Tibial artery (tissue), 4 donors: ENCODE measurements at places on chromosomes 12 and 14.

GRCh38 chr14:99214701-99215100, 57.3 kb downstream of the BCL11B start:
- H3K4me3 ChIP-seq = no peak overlapping the region
- H3K27me3 ChIP-seq = peaks cover 9% of the 10 kb centered on the region
- H3K36me3 ChIP-seq = no peaks in the 10 kb centered on the region
- H3K27ac ChIP-seq = no peak overlapping the region
- no peak for DNase-seq

GRCh38 chr12:43167691-43168090, 384.3 kb downstream of the ADAMTS20 start:
- no peaks in the 10 kb centered on the region for H3K27me3 ChIP-seq
- DNase-seq = no peak
- H3K27ac ChIP-seq = no peak overlapping the region
- H3K4me1 ChIP-seq = no peaks in the 10 kb centered on the region
- no peak overlapping the region for H3K4me3 ChIP-seq
- H3K36me3 ChIP-seq = no peaks in the 10 kb centered on the region

DNA sequence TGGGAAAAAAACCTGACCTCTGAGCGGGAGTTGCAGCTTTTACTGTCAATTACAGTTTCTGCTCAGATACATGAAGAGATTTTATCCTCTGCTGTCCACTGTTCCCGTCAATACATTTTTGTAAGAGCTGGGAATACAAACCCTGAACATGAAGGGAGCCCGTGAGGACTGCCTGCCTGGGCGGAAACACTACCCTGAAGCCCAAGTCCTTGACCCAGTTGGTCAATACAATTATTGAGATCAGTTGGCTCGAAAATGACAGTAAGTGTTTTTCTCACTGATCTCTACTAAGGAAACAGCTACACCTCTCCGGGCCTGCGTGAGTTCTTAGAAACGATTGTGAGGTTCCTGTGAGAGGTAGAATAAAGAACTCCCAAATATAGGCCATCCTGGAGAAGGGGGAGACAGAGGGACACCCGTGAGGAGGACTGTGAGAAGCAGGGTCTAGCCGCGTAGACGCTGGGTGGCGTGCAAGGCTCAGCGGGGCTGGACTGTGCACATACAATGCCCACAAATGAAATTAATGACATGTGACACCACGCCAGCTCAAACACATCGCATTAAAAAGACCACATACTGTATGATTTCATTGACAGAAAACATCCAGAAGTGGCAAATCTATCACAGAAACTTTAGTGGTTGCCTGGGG, 509.5 kb downstream of the TMEM132D start:
- no peaks in the 10 kb centered on the region for H3K27me3 ChIP-seq
- no peak for DNase-seq
- no peak overlapping the region for H3K4me3 ChIP-seq
- H3K4me1 ChIP-seq = no peaks in the 10 kb centered on the region
- no peak overlapping the region for H3K27ac ChIP-seq

DNA sequence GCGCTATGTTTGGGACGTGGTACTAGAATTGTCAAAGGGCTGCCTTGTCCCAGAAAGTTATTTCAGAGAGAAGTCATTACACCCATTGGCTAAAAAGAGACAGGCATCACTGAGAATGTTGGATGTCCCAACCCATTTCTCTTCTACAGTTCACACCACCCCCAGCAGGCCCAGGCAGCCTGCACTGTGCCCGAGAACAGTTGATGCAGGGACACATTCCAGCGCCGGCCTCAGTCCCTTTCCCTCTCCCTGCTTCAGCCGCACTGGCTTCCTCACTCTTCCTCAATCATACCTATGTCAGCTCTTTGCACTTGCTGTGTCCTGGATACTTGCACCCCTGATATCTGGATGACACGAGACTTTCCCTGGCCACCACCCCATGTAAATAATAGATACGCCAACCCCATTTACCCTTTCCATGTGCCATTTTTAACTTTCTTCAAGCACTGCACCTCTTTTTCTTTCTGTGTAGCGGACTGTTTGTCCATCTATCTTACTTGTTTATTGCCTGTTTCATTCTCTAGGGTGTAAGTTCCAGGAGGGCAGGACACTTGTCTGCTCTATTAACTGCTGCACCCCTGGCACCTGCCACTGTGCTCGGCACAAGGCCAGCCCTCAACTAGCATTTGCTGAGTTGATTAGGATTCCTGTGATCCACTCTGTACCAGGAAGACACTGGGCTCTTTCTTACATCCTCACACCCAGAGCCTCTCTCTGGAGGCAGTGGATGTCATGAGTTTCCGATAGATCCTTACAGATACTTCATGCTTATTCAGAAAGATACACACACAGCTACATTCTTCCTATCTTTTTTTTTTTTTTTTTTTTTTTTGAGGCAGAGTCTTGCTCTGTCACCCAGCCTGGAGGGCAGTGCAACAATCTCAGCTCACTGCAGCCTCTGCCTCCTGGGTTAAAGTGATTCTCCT, 76.6 kb upstream of the CEP83 start:
- H3K27ac ChIP-seq = no peak overlapping the region
- no peak overlapping the region for H3K4me3 ChIP-seq
- no peak for DNase-seq
- no peaks in the 10 kb centered on the region for H3K36me3 ChIP-seq
- no peaks in the 10 kb centered on the region for H3K4me1 ChIP-seq

DNA sequence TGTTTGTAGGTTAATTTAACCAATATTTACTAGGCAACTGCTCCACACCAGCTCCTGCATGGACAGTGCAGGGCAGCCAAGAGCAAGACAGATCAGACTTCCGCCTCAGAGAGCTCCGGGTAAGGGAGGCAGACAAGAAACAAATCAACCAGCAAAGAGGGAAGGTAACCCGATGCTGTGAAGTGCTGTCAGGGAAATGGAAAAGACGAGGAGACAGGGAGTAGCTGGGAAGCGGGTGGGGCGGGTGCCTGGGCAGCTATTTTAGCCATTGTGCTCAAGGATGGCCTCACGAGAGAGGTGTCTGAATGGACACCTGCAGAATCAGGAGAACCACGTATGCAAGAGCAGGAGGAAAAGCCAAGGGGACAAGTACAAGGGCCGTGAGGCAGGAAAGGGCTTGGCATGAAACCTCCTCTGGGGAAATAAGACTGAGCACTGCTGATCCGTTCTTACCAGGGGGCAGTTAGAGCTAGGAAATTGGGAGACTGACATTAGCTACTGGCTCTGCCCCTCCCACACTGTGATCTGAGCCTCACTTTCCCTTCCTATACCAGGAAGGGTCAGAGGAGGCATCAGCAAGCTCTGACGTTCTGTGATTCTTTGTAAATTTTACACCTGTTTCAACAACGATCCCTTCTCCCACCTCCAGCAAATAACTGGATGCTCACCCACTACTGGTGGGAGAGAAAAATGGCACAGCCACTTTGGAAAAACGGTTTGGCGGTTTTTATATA, 6.5 kb upstream of the TMEM119 start:
- peaks cover 12% of the 10 kb centered on the region for H3K27me3 ChIP-seq
- H3K4me1 ChIP-seq = peaks cover 2% of the 10 kb centered on the region
- no peaks in the 10 kb centered on the region for H3K36me3 ChIP-seq
- no peak overlapping the region for H3K4me3 ChIP-seq
- H3K27ac ChIP-seq = no peak overlapping the region
- DNase-seq = no peak

GRCh38 chr12:93880853-93881522, 203.8 kb downstream of the CRADD start:
- H3K27me3 ChIP-seq = no peaks in the 10 kb centered on the region
- no peak overlapping the region for H3K27ac ChIP-seq
- no peaks in the 10 kb centered on the region for H3K4me1 ChIP-seq
- no peak for DNase-seq

GRCh38 chr12:131445795-131446194, 265.1 kb upstream of the SFSWAP start:
- no peaks in the 10 kb centered on the region for H3K36me3 ChIP-seq
- no peaks in the 10 kb centered on the region for H3K4me1 ChIP-seq
- no peak for DNase-seq
- peaks cover 16% of the 10 kb centered on the region for H3K27me3 ChIP-seq
- H3K4me3 ChIP-seq = no peak overlapping the region

- H3K4me3 ChIP-seq = no peak overlapping the region
- no peak overlapping the region for H3K27ac ChIP-seq
- no peaks in the 10 kb centered on the region for H3K36me3 ChIP-seq
- no peak for DNase-seq
- no peaks in the 10 kb centered on the region for H3K4me1 ChIP-seq
- H3K27me3 ChIP-seq = no peaks in the 10 kb centered on the region
These were observed 68.5 kb downstream of the BHLHE41 start for GRCh38 chr12:26056335-26056734.

DNA sequence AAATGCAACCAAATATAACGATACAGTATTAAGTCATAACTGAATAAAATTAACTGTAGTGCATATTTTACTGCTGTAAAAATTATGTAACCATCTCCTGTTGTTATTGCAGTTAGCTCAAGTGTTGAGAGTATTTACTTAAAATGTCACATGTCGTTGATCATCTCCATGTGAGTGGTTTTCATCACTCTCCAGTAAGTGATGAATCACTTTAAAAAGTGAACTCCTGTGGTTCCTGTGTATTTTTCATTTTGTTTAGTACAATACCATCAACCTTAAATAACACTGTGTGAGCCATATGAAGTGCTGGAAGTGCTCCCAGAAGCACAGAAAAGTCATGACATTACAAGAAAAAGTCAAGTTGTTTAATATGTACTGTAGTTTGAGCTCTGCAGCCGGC, 104.7 kb upstream of the SLCO1B1 start:
- no peak for DNase-seq
- H3K27ac ChIP-seq = no peak overlapping the region
- no peak overlapping the region for H3K4me3 ChIP-seq
- H3K36me3 ChIP-seq = no peaks in the 10 kb centered on the region
- no peaks in the 10 kb centered on the region for H3K27me3 ChIP-seq

- H3K27me3 ChIP-seq = no peaks in the 10 kb centered on the region
- no peaks in the 10 kb centered on the region for H3K4me1 ChIP-seq
- H3K27ac ChIP-seq = peak overlapping the region; percentile 21
- DNase-seq = no peak
- H3K36me3 ChIP-seq = no peaks in the 10 kb centered on the region
These were observed 394.1 kb downstream of the C12orf75 start for GRCh38 chr12:105724641-105725040.

DNA sequence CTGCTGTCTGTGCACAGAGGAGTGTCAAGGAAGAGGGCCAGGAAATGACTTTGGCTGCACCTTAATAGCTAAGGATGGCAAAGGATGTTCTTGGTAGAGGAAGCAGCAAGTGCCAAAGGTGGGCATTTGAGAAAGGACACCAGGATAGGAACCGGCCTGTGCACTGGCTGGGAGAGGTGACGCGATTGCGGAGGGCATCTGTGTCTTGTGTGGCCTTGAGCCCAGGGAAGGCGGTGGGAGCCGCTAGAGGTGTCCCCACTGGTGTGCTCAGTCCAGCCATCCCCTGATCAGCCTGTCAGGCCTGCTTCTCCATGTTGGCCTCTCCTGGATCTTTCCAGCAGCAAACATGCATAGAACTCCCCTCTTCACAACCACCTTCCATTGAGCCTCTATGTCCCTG, 30.2 kb downstream of the PAPLN start:
- DNase-seq = no peak
- H3K27ac ChIP-seq = no peak overlapping the region
- H3K4me1 ChIP-seq = peaks cover 10% of the 10 kb centered on the region
- H3K4me3 ChIP-seq = no peak overlapping the region

- H3K36me3 ChIP-seq = peaks cover 48% of the 10 kb centered on the region
- H3K4me1 ChIP-seq = no peaks in the 10 kb centered on the region
- DNase-seq = no peak
- no peak overlapping the region for H3K27ac ChIP-seq
- H3K4me3 ChIP-seq = no peak overlapping the region
These were observed 34.9 kb downstream of the GNS start for GRCh38 chr12:64724201-64724745.

GRCh38 chr14:79281244-79282152, 929.8 kb downstream of the DIO2 start:
- no peaks in the 10 kb centered on the region for H3K4me1 ChIP-seq
- no peak overlapping the region for H3K27ac ChIP-seq
- H3K27me3 ChIP-seq = no peaks in the 10 kb centered on the region
- no peaks in the 10 kb centered on the region for H3K36me3 ChIP-seq
- DNase-seq = no peak
- peak overlapping the region; percentile 59 for H3K4me3 ChIP-seq

DNA sequence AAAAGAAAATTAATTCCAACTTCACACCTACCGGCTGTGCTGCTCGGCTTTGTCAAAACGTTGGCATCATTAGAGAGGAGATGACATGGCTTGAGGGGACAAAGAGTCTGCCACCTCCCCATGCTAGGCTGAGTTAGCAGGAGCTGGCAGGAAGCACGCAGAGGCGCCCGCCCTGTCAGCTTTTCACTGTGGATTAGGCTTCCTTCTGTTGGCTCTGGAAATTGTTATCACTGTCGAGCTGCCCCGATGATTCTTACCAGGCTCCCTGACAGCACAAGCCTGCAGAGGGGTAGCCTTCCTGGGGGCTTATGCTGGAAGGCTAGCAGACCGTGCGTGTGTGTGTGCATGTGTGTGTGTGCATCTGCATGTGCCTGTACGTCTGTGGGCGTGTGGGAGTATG, 490.9 kb upstream of the TBX3 start:
- no peak for DNase-seq
- H3K4me3 ChIP-seq = no peak overlapping the region
- no peak overlapping the region for H3K27ac ChIP-seq
- H3K36me3 ChIP-seq = no peaks in the 10 kb centered on the region

DNA sequence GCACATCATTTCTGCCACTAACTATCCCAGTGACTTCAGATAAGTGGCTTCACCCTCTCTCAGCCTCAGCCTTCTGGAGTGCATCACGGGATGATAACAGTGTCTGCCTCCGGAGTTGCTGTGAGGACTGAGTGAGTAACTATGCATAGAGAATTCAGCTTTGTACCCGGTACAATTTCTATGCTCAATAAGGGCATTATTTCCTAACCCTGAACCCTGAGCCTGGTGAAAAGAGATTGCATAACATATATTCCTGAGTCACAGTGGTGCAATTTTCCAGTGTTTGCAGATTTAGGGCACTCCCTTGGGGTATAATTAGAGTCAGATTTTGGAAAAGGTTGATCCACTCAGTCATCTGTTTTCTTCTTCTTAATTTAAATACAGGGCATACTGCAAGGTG, 181.1 kb downstream of the PTPN11 start:
- H3K27me3 ChIP-seq = peaks cover 5% of the 10 kb centered on the region
- no peak for DNase-seq
- H3K27ac ChIP-seq = no peak overlapping the region
- no peaks in the 10 kb centered on the region for H3K36me3 ChIP-seq
- no peak overlapping the region for H3K4me3 ChIP-seq

DNA sequence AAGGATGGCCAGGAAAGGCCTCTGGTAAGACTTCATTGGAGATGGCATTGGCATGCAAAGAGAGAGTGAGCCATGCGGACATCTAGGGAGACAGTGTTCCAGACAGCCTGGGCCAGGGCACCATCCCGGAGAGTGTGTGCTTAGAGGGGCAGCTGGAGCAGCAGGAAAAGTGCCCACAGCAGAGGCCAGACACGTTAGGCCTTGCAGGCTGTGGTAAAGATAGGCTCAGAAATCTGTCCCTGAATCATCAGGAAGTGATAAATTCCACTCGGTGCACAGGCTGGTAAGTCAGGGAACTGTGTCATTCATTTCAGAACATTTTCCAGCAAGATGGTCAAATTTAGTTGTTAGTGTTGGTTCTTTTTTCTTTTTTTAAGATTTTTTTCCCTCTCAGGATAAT, 8.8 kb downstream of the GALNT16 start:
- peak overlapping the region; percentile 48 for H3K27ac ChIP-seq
- no peak for DNase-seq
- no peaks in the 10 kb centered on the region for H3K27me3 ChIP-seq
- no peaks in the 10 kb centered on the region for H3K36me3 ChIP-seq
- H3K4me1 ChIP-seq = peaks cover 3% of the 10 kb centered on the region

- no peak overlapping the region for H3K27ac ChIP-seq
- no peak for DNase-seq
- peaks cover 23% of the 10 kb centered on the region for H3K36me3 ChIP-seq
- no peak overlapping the region for H3K4me3 ChIP-seq
- no peaks in the 10 kb centered on the region for H3K27me3 ChIP-seq
These were observed 34.2 kb downstream of the ARID4A start for GRCh38 chr14:58332561-58332960.
